ENCODE measurements at places on chromosomes 5 and 9.
A peak's percentile ranks its signal among the peaks of the same experiment; 100 is the strongest.

- DNase-seq = no peak
Measured at GRCh38 chr9:110251212-110251611, 5.1 kb downstream of the TXN start.

DNA sequence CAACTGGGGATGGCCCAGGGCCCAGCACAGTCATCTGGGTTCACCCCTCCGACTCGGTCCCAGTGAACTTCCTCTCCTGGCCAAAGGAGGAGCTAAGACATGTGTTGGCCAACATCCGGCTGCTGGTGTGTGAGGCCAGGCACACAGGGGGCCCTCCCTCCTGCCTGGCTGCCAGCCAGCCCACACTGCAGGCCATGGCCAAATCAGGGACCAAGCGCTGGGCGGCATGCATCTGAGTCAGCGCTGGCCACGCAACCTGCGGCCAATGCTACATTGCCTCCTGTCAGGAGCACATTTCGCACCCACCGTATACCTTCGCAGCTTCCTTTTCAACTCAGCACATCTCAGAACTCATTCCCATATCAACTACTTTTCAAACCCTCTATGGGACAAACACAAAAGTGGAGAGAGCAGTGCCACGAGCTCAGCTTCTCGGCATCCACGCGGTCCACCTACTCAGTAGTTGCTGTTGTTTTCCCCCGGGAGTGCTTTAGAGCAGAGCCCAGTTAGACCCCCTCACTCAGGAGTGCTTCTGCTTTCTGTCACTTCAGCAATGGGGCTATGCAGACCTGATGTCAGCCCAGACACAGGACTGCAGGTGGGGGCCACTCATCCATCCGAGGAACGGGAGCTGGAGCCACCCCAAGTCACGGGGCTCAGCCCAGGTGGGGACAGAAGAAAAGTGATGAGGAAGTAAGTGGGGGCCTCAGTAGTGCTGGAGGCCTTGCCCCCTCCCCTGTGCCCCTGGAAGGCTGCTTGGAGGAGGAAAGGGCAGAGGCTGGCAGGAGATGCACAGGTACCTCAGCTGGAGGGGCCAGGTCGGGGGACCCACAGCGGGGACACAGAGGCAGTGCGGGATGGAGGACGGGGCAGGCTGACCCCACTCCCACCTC, 13.9 kb downstream of the NINJ1 start:
- peak; percentile 62 for DNase-seq

DNA sequence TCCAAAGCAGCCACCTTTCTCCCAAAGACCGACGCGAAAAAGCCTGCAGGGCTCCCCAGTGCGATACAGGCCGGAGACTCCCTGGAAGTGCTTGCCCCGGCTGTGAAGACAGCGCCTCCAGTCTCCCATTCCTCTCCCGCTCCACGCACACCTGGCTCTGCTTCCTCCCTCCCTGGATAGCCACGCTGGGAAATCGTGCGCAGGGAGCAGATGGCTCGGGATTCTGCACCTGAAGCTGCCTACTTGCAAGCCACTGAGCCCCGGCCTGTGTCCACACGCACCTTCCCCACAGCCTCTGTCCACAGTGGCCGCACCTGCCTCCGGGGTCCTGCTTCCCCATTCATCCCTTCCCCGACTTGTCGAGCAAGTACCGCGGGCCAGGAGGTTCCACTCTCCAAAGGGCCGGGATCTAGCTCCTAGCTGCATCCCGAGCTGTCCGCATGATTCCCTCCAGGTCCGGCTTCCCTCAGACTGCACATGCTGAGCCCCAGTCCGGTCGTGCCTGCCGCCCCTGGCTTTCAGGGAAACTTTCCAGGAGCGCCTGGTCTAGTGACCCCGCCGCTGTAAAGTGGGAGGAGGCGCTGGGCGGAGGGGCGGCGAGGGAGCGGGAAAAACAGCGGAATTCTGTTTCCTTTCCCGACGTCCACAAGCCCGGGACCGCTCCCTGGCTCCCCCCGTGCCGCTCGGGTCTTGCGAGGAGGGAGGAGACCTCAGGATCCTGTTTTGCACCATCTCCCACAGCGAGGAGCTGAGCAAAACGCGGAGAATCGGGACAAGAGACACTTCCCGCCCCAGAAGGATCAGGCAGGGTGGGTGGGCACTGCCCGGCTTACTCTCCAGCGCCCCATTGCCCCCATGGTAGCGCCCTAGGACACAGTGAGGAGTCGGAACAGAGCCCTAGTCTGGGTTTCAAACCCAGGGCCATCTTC, 2.0 kb downstream of the SEMA6A start:
- DNase-seq = no peak

GRCh38 chr5:40484495-40484894, 195.2 kb upstream of the PTGER4 start:
- no peak for DNase-seq

- DNase-seq = no peak
Measured at GRCh38 chr5:82499725-82500244, 221.6 kb upstream of the RPS23 start.

DNA sequence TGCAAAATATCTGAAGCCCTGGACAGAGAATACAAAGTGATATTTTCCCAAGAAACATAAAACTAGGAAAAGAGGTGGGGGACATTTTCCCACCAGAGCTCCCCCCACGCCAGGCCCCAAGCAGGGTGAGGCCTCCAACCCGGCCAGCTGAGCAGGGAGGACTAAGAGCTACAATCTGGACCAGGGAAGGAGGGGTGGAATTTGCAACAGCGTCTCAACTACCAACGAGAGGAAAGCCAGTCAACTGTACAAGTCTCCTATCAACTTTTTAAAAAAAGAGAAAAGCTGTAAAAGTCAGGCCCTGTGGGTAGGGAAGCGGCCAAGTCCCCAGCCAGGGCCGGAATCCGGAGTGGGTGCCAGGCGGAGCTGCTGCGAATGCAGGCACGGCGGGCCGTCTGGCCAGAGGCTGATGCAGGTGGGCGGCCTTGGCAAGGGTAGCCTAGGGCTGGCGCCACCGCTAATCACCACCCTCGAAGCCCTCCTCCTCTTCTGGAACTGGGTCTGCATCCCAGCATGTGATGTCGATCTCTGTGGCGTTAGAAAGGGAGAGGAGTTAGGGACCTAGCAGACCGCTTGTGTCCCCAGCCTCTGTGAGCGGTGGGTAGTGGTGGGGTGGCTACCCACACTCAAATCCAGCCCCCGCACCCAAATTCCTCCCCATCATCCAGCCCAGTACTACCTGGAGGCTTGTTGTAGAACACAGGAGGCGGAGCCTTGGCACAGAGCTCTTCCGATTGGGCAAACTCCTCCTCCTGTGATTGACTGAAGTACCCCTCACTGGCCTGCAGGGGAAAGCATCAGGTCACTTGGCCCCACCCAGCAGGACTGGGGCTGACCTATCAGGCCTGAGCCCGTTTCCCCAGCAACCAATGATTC, 10.6 kb downstream of the PRR7 start:
- peak; percentile 89 for DNase-seq

GRCh38 chr5:78542321-78542840, 106.2 kb downstream of the LHFPL2 start:
- no peak for DNase-seq

- no peak for DNase-seq
Measured at GRCh38 chr9:76500061-76500460, 41.1 kb downstream of the GCNT1 start.

DNA sequence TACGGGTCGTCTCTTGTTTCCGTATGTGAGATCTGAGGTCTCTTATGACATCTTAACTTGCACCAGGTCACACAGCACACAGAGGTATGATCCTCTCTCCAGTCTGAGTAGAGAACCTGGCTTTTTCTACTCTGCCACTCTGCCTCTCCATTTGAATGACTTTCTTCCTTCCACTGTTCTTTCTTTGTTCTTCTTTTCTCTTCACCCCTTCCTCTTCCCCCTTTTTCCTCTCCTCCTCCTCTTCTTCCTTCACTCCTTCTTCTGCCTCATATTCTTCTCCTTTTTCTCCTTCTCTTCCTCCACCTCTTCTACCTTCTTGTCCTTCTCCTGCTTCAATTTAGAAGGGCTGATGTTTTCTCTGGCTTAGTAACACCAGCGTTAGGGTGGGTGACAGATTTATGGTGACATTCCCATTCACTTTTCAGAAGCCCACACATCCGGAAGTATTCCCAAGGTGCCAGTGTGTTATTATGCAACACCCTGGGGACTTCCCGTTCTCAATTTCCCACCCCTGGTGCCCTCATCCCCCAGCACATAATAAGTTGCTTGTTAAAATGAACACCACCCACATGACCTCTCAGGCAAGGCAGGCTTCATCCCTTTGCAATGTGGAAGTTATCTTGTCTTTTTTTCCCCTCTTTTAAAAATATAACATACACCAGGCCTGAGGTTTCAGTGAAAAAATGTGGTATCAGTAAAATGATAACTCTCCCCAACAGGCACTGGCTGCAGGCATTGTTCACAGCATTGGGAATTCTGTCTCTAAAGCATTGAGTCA, 122.0 kb downstream of the PAPPA start:
- DNase-seq = no peak

DNA sequence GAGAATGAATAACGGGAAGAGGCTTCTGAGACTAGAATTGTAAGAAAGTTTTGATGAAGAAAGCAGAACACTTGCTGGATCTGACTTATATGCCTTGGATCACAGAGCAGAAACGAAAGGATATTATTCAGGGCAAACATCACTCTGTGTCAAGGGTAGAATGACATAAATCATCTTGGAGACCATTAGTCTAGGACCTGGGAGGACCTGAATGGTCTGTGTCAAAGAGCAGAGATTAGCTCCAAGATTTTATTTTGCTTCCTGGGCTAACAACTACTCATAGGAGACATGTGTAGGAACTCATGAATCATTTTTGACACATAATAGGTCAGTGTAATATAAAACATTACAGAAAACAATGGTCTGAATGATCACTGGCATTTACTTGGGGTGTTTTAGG, 417.9 kb downstream of the SLCO4C1 start:
- no peak for DNase-seq

DNA sequence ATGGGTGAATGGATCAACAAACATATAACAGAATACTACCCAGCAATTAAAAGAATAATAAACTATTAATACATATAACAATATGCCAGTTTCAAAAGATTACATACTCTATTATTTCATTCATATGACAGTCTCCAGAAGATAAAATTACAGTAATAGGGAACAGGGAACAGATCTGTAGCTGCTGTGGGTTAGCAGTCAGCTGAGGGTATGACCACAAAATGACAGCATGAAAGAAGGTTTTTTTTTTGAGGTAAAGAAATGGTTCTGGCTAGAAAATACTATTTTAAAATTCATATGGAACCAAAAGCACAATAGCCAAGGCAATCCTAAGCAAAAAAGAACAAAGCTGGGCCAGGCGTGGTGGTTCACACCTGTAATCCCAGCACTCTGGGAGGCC, 73.0 kb upstream of the NR5A1 start:
- DNase-seq = no peak

DNA sequence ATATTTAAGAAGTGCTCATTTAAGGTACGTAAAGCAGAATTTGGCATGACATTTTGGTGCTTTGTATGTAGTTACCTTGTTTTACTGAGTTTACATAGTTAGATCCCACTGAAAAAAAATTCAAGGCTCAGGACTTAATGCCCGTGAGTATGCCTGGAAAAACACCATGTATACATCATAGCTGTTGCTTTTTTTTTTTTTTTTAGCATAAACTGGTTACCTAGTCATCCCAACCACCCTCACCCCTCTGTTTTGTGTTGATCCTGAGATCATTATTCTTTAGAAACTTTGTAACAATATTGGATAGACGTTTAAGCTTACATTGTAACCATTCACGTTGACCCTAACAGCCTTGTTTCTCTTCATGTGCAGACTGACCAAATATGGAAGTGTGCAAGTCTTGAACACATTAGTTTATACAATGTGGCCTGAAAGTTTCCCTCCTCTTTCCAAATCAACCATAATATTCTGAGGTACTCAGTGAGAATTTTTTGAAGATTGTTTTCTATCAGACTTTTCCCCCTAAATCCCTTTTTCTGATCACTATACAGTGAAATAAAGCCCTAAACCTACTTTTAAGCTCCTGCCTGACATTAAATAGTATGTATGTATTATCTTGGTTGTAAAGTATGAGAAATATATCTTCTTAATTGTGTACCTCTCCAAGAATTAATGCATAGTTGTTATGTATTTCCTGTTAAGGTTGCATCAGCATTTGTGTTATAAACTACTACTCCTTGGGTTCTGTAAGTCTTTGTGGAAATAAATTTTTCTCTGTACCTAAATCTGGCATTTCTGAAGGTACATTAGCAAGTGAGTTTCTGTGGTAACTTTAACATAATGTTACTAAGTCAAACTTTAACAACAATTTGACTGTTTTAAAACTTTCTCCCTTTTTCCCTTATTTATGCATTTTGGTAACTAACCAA, 4.4 kb downstream of the RABGAP1 start:
- DNase-seq = no peak

DNA sequence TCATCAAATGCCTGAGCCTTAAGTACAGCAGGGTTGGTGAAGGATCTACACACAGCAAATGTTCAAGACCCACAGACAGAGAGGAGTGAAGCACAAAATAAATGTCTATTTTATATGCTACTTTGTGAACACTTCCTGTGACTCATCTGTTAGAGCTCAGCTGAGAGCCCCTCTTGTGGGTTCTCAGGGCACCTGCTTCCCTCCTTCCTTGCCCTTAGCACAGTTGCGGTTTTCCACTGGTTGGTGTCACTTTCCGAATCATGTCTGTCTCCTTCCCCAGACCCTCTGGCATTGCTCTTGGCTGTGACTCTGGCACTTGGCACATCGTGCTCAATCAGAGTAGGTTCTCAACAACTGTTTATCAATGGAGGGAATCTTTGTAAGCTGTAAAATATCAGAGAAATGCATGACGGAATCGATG, 128.5 kb upstream of the STC2 start:
- DNase-seq = no peak

DNA sequence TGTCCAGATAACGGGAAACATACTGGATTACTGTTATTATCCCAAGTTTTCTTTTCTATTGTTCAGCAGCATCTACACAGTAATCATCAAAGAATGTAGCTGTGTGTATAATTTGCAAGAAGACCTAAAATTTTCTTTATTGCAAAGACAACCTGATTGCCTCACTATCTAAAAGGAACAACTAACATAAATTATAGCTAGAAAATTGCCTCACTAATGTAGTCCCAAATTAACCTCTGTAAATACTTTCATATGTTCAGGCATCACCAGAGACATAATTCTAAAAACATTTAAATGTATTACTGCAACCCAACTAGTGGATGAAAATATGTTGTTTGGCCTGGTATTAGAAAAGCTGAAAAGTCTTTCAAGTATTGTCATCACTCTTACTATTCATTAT, 275.4 kb downstream of the CDH12 start:
- DNase-seq = no peak

- no peak for DNase-seq
Measured at GRCh38 chr9:137192859-137193258, 4.4 kb downstream of the SSNA1 start.

DNA sequence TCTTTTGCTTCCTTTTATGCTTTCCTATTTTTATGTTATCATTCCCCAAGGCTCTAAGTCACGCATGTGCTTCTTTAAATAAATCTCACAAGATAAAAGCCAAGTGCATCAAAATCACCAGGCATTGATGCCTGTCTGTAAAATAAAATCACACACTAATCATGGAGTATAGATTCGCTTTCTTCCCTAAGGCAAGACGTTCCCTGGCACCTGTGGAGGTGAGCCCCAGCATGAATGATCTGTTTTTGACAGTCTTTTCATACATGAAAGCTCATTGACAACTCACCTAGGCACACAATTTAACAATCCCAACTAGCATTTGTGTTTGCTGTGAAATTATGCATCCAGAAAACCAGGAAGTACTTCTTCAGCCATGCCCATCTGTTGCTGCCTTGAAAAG, 146.9 kb upstream of the DMAC1 start:
- no peak for DNase-seq

Measured in SHP77 treated with DMSO at 0.1 percent for 48 hours (cell line).